ENCODE measurements at places on chromosomes 1 and 21. TPM values are rescaled to one million over a fixed set of nuclear protein-coding genes. Genes with fewer than 3 reads are reported as not detected.

DNA sequence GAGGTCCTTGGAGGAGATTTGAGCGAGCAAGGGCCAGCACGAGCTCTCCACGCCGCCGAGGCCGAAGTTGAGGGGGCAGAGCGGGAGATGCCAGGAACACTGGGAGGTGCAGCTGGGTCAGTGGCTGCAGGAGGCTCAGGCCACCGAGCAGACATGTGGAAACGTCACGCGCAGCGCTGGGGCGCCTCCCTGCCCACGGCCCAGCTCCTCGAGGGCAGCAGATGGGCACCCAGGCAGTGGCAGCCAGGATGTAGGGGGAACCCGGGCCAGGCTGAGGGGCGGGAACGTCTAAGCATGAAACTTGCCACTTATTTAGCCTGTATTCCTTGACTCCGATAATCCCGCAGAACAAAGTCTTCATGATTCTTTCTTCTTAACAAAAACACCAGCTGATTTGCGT is 114.1 kb downstream of the UCK2 start:
- DNase-seq: no peak

RGS1 gene
- polyA plus RNA-seq: 2.0 TPM

GRCh38 chr1:94284476-94284875 is 47.1 kb upstream of the ARHGAP29 start:
- DNase-seq: no peak

- no peak for DNase-seq
Measured at GRCh38 chr21:34004974-34005373, 68.4 kb upstream of the MRPS6 start.

GRCh38 chr1:6950001-6950765 is 164.9 kb downstream of the CAMTA1 start:
- no peak for DNase-seq

DNA sequence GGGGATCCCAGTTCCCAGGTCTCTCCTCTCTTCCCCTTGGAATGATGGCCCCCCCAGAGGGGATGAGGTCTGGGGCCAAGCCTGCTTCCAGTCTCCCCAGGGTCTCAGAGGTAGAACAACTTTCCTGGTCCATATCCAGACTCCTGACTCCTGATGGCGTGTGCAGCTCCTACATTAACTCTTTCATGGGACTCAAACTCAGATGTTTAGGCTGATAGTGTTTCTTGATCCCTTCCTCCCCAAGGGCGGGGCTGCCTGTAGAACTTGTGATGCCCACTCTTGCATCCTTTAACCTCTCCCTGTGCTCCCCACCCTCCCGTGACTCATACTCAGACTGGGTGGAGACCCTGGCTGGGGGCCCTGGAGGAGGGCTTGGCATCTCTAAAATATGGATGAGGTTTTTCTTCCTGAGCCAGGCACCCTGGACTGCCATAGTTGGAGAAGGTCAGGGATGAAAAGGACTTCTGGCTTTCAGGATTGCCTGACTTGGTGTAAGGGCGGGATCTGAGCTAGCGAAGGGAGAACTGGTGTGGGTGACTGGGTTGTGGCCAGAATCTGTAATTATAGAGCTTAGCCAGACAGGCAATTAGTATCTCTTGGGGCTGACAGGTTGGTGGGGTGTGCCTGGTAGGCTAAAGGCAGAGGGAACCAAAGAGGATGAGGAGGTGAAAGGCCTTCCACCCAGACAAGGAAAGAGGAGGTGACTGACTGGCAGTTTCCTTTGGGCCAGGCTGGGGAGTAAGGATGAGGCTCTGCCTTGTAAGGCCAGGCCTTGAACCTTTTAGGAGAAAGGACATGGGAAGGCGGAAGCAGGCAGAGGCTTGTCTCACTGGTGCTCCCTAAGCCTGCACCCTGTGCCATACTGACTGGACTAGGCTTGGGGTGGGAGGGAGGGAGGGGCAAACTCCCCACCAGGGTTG is 1.5 kb downstream of the ATP8B2 start:
- no peak for DNase-seq

C1QB gene
- 9.0 TPM for polyA plus RNA-seq

DNA sequence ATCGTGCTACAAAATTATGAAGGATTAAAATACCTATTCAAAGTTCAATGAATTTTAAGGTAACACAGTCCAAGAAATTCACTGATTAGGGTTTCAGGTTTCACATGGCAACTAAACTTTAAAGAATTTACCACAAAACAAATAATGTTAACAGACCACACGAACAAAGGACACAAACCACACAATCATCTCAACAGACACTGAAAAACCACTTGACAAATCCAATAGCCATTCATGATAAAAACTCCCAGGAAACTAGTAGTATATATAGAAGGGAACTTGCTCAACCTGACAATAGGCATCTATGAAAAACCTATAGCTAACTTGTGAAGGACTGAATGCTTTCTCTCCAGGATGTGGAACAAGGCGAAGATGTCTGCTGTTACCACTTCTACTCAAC is 21.1 kb upstream of the SH2D5 start:
- no peak for DNase-seq

DNA sequence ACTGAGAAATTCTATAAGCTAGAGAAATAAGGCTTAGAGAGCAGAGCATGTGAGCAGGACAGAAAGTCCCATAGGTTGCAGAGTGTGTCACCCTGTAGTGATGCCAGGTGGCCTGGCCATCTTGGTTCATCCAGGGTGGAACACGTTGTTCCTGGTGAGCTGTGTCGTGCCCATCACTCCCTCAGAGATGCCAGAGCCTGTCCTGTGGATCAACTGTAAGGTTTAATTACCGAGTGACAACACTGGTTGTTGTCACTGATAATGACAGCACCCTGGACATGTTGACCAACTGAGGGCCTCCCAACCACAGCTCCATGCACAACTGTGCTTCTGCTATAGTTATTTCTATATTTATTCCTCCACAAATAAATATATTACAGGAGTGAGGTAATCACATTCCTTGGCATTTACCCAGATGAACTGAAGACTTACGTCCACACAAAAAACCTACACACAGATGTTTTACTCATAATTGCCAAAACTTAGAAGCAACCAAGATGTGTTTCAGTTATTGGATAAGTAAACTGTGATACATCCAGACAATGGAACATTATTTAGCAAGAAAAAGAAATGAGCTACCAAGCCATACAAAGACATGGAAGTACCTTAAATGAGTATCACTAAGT is 6.2 kb downstream of the C1orf198 start:
- DNase-seq: no peak

GRCh38 chr21:37273440-37273839 is 6.3 kb upstream of the VPS26C start:
- DNase-seq: no peak

DNA sequence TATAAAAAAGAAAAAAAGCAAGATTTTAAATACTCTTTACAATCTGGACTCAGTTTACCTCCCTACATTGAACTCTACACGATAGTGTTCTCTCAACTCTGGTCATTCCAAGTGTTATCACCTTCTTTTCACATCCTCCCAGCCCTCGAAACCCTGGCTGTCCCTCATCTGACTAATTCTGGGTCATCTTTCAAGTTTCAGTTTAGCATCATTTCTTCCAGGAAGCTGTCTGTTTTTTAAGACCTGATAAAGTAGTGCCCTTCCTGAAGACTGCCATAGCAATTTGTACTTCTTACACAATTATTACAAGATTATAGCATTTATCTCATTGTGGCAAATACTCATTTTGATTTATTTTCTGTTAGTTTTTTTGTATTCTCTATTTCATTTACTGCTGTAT is 1.2 kb downstream of the ALG14 start:
- DNase-seq: no peak

- no peak for DNase-seq
Measured at GRCh38 chr1:58717979-58718378, 18.1 kb upstream of the MYSM1 start.

DNA sequence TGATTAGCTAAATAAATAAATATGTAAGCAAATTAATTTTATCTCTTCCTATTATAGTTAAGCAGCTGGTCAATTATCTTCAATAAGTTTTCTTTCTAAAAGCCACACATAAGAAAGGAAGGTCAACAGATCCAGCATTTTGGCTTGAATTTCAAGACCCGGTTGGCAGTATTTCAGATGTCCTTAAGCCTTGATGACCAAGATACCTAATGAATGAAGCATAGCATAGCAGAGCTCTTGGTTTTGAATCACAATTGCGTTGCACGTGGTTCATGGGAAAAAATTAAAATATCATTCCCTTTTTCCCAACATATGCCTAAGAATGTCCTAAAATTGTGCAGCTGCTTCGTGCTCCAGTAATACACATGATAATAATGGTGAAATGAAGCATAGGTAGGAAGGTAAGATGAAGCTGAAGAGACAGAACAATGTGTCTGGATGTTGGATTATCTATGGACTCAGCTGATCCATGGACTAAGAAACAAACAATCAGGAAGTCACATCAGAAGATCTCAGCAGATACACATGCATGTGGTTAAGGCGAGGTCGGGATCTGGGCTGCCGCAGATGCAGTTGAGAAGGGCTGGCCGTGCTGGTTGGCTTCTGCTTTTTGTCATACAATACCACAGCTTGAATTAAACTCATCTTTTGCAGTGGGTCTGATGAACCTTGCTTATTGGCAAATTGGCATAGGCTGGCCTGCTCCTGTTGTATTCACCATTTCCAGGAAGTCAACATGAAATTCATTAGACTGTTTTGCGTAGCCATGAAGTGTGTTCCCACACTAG is 284.9 kb upstream of the RUNX1 start:
- DNase-seq: no peak

- no peak for DNase-seq
Measured at GRCh38 chr1:65820983-65821382, 28.3 kb downstream of the PDE4B start.

LIPI gene
- polyA plus RNA-seq: 0.33 TPM

Measured in right renal pelvis (tissue), 4 donors.